Transverse colon (tissue), 4 donors: ENCODE measurements at places on chromosomes 12 and 14. TPM values are rescaled to one million over a fixed set of nuclear protein-coding genes. Genes with fewer than 3 reads are reported as not detected.

DNA sequence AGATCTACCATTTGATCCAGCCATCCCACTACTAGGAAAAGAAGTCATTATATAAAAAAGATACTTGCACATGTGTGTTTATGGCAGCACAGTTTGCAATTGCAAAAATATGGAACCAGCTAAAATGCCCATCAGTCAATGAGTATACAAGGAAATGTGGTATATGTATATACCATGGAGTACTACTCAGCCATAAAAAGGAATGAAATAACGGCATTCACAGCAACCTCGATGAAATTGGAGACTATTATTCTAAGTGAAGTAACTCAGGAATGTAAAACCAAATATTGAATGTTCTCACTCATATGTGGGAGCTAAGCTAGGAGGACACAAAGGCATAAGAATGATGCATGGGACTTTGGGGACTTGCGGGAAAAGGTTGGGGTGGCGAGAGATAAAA lies 402.6 kb downstream of the RAD51B start:
- H3K36me3 ChIP-seq = no peaks in the 10 kb centered on the region
- no peak overlapping the region for H3K4me3 ChIP-seq
- H3K4me1 ChIP-seq = peaks cover 9% of the 10 kb centered on the region
- H3K27me3 ChIP-seq = no peaks in the 10 kb centered on the region
- no peak for DNase-seq
- no peak overlapping the region for H3K27ac ChIP-seq

GRCh38 chr14:75279763-75280290 lies 1.2 kb downstream of the FOS start:
- peaks cover 20% of the 10 kb centered on the region for H3K4me1 ChIP-seq
- peaks cover 12% of the 10 kb centered on the region for H3K36me3 ChIP-seq
- H3K27me3 ChIP-seq = no peaks in the 10 kb centered on the region
- peak overlapping the region; percentile 98 for H3K27ac ChIP-seq
- peak; percentile 64 for DNase-seq

- DNase-seq = no peak
- no peaks in the 10 kb centered on the region for H3K4me1 ChIP-seq
- no peak overlapping the region for H3K4me3 ChIP-seq
Measured at GRCh38 chr14:48584031-48584430, 908.6 kb upstream of the MDGA2 start.

ADAM20 gene
- total RNA-seq = 1.7 TPM

POTEM gene
- not detected for total RNA-seq
